EH (cell line): ENCODE measurements at places on chromosomes 1 and 21.

DNA sequence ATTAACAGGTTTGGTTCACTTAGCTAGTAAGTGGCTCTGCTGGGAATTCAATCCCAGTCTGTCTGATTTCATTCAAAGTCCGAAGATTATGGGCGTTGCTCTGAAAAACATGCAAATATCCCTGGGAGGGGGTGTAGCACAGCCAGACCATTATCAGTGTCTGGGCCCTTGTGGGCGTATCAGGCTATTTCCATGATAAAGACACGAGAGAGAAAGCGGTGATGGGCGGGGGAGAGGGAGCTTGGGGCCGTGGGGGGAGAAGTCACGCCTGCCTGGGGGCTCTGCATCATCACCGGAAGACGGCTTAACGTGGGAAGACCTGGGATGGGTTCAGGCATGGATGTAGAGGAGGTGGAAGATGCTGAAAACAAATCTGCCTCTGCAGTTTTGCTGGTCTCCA, 25.8 kb downstream of the IL6R start:
- DNase-seq, result no peak

GRCh38 chr21:14975136-14975919, 89.5 kb downstream of the NRIP1 start:
- no peak for DNase-seq

GRCh38 chr1:230853731-230854130, 14.6 kb downstream of the C1orf198 start:
- DNase-seq, result no peak

- no peak for DNase-seq
These were observed 139.6 kb downstream of the S1PR1 start for GRCh38 chr1:101376121-101377083.

- peak; percentile 70 for DNase-seq
These were observed 2.3 kb downstream of the H3-3A start for GRCh38 chr1:226064816-226065248.

DNA sequence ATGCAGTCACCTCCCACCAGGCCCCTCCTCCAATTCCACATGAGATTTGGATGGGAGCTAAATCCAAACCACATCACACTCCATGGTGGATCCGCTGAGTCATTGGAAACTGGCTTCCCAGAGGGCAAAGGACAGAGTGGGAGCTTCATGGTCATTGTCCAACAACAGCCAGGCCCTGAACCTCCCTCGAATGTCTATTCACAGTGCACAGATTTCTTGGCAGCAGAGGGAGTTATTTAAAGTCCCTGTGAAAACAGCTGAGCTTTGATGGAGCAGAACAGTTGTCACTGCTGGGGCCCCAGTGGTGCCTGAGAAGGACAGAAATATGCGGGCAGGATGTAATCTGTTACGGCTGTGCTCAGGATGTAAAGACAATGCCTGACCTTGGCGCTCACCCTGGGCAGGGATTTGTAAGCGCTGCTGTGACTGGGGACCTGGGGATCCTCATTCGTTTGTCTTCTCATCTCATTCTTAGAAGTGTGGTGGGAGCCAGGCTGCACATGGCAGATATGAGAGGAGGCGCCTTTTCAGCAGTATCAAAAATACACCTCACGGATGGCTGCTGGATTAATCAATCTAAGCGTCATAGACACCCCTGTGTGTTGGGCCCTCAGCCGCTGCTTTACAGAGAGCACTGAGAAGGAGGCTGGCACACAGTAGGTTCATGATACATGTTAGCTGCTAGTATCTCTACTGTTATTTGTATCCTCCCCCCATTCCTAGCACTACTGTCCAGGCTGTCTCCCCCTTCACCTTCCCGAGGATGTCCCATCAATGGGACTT, 439.4 kb downstream of the PTPRU start:
- no peak for DNase-seq

DNA sequence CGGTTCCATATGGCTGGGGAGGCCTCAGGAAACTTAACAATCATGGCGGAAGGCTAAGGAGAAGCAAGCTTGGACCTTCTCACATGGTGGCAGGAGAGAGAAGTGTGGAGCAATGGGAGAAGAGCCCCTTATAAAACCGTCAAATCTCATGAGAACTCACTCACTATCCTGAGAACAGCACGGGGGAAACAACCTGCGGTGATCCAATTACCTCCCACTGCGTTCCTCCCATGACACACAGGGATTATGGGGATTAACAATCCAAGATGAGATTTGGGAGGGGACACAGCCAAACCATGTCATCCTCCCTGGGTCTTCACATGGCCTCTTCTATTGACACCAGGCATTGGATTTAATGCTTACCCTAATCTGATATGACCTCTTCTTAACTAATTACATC, 455.1 kb upstream of the VAMP3 start:
- no peak for DNase-seq

DNA sequence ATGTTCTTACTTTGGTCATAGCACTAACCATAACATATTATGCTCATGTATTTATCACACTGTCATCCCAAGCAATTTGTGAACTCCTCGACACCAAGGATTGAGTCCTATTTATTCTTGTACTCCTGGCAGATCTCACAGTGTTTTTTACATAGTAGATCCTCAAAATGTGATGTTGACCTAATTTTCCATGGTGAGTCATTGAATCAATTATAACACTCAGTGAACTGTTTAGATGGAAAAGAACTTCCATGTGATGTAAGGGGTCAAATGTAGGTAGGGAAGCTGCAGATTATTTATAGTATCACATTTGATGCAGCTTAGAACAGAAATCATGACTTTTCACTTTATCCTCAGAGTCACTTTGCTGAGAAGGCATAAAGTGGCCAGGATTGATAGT, 281.9 kb upstream of the ADAMTS5 start:
- peak; percentile 39 for DNase-seq

GRCh38 chr1:8516793-8517556, 199.1 kb downstream of the SLC45A1 start:
- DNase-seq, result peak; percentile 77

- peak; percentile 60 for DNase-seq
These were observed 15.6 kb downstream of the TNNT2 start for GRCh38 chr1:201361652-201362504.

DNA sequence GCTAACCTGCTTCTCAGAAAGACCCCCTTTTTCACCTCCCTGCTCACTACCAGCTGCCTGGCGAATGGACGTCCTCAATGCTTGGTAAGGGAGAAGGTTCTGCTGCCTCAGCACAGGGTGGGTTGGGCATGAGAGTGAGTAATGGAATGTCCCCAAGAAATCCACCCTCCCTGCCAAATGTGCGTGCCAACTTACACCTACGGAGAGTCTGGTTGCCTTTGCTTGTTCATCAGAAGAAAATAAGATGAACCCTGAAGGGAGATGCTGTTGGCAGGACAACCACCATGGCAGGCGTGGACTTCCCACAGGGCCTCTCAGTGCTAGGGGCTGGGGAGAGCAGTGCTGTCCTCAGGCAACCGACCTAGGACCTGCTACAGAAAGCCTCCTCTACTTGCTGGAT, 106.0 kb downstream of the XCL2 start:
- DNase-seq, result no peak

GRCh38 chr21:44090325-44090724, 16.9 kb upstream of the PWP2 start:
- no peak for DNase-seq

DNA sequence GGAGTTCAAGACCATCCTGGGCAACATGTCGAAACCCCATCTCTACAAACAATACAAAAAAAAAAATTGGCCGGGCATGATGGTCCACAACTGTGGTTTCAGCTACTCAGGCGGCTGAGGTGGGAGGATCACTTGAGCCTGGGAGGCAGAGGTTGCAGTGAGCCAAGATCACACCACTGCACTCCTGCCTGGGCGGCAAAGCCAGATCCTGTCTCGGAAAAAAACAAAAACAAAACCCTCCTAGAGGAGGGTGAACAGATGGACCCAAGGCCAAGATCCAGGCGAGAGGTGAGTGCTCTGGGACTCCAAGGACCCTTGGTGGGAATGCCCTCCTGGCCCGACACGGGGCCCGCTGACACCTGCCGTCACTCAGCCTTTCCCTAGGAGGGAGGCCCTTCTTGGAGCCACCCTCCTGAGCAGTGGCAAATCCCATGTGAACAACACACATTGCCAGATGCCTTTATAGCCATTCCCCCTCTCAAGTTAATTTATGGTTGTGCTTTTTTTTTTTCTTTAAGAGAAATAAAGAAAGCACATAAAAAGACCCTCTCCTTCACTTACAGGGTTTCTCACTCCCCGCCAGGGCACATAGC, 380 bp downstream of the TFF2 start:
- DNase-seq, result no peak

- DNase-seq, result peak; percentile 89
These were observed 2.7 kb downstream of the GRHL3 start for GRCh38 chr1:24321697-24322469.

DNA sequence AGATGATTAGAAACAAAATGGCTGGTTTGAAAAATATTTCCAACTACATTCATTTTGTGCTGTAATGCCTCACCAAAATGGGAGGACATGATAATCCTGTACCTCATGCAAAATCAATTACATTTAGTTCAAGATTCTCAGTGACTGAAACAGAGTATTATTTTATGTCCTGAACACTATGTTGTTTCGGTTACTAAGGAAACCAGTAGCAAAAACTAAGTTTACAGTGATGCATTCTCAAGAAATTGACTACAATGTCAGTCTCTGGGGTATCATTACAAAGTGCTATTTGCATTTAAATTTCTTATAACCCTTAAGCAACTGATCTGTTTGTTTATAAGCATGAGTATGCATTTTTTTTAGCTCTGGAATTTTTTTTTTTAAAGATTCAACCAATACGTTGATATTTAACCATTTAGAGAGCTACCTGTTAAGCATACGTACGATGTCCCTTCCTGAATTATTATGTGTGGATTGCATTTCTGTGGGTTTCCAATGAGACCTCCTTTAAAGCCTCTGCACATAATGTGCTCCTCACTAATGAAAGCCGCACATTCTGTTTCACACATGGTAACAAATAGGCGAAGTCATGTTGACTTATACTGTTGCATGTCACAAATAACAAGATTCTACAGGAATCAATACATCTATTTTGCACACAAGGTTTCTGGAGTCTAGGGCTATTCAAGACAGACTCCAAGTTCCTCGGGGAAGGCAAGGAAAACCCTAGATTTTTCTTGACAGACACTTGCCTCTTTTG, 1035.7 kb downstream of the ADGRL2 start:
- no peak for DNase-seq

GRCh38 chr1:15187175-15188129, 33.9 kb downstream of the TMEM51 start:
- DNase-seq, result no peak

- DNase-seq, result no peak
These were observed 120.5 kb upstream of the WNT4 start for GRCh38 chr1:22263359-22263758.

- DNase-seq, result no peak
These were observed 167.5 kb upstream of the C1orf105 start for GRCh38 chr1:172252958-172253357.

GRCh38 chr1:198676253-198676652, 37.4 kb downstream of the PTPRC start:
- DNase-seq, result no peak

DNA sequence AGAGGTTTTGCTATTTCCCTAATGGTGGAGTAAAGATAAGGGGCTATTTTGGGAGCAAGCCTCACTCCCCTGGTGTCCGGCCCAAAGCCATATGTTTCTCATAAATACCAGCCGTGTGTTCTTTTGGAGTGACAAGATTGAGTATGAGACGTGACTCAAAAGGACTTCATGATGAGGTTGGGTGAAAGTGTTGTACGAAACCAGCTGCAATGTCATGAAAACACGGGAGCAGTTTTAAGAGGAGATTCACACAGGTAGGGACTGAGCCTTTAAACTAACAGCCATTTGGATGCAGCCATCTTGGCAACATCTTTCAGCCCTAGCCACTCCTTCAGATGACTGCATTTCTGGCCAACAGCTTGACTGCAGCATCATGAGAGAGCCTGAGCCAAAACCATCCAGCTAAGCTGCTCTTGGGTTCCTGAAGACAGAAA, 532.3 kb upstream of the USP24 start:
- DNase-seq, result peak; percentile 62

GRCh38 chr1:117871013-117871412, 58.4 kb downstream of the GDAP2 start:
- peak; percentile 71 for DNase-seq

DNA sequence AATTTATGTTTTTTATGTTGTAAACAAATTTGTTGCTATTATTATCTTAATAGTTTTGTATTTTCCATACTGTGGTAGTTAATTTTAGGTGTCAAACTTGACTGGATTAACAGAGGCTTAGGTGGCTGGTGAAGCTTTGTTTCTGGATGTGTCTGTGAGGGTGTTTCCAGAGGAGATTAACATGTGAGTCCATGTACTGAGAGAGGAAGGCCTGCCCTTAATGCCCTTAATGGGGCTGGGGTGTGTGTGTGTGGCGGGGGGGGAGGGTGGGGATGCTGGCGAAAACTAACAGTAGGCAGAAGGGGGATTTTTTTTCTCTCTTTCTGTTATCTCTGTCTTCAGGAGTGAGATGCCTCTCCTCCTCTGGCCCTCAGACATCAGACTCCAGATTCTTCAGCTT, 1.9 kb downstream of the OR14A16 start:
- no peak for DNase-seq

GRCh38 chr1:161175771-161176453, 1.4 kb downstream of the B4GALT3 start:
- DNase-seq, result no peak

GRCh38 chr1:34597877-34598514, 156.9 kb upstream of the GJB5 start:
- peak; percentile 60 for DNase-seq

GRCh38 chr1:94243665-94244064, 6.3 kb upstream of the ARHGAP29 start:
- DNase-seq, result no peak

DNA sequence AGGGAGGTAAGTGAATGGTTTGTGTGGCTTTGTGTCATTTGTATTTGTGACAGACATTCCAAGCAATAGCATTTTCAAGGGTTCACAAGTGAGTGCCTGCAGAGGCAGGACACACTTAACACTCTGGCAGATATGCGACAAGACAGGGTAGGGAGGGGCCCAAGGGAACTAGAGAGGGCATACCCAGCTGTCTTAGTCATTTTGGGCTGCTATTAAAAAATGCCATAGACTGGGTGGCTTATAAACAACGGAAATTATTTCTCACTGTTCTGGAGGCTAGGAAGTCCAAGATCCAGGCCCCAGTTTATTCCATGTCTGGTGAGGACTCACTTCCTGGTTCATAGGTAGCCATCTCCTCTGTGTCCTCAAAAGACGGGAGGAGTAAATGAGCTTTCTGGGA, 137.4 kb downstream of the FGGY start:
- peak; percentile 92 for DNase-seq

DNA sequence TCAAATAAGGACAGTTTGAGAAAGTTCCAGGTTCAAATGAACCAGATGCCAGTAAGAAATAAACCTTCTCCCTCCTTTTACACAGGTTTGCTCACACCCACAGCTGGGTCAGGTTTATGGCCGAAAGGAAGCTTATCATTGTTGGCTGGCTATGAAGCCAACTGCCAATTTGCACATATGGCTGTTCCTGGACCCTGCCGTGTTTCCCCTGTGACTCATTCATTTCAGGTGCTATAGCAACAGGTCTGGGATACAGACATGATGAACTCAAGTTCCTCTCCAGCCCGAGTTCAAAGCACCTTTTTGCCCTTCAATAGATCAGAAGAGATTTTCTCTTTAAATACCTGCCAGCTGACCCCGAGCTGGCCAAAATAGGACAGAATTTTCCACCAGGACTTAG, 134.4 kb upstream of the SMYD2 start:
- DNase-seq, result no peak
